Activated CD4-positive, alpha-beta T cell treated with anti-CD3 and anti-CD28 coated beads, Interleukin-2, amount 50 U/mL, for 24 hours (primary cell): ENCODE measurements at places on chromosomes 2 and 18.

GRCh38 chr2:128607911-128608506, 289.3 kb upstream of the HS6ST1 start:
- no peak for DNase-seq

GRCh38 chr2:220880623-220881596, 691.2 kb downstream of the EPHA4 start:
- DNase-seq, result no peak

DNA sequence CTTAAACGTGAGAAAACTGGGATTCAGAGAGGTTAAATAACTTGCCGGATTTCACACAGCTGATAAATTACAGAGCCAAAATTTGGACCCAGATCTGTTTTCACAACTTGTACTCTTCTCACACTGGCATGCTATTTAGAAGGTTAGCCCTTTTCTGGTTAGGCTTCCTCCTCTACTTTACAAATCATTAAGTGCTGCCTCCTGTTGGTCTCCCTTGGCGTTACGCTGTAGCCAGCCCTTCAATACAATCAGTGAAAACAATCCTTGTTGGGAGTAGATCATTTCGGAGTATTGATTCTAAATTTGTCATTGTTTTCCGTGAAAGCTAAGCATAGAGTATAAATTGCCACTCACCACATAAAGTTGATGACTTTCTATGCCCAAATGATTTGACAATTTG, 153.5 kb downstream of the ARHGAP15 start:
- DNase-seq, result no peak

GRCh38 chr18:78126536-78126935, 853.1 kb upstream of the SALL3 start:
- DNase-seq, result no peak

DNA sequence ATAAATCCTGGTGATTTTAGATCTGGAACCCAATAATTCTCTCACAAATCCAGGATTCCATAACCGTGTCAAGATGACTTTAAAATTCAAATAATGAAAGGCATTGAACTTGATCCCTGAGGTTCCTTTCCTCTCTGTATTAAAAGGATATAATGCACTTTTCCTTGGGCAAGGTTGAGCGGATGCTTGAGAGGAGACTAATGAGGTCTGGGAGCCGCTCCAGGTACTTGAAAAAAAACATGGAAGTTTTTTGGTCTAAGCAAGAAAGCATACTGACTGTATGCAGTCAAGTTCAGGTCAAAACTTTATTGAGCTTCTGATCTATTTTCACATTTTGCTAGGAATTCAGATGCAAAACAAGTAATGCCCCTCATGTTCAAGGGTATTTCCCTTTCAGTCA, 318.5 kb downstream of the RAD51AP2 start:
- DNase-seq, result no peak

DNA sequence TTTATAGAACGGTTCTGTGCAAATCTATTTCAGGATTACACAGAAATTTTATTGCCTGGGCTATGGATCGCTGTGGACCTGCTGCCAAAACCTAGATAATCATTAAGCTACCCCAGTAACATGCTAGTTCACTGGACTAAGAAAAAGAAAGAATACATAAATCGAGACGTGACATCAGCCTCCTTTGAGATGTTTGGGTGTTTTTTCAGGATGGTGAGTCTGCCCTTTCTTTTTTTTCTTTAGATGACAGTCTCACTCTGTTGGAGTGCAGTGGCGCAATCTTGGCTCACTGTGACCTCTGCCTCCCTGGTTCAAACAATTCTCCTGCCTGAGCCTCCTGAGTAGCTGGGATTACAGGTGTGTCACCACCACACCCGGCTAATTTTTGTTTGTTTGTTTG, 52.0 kb downstream of the FHOD3 start:
- DNase-seq, result no peak

DNA sequence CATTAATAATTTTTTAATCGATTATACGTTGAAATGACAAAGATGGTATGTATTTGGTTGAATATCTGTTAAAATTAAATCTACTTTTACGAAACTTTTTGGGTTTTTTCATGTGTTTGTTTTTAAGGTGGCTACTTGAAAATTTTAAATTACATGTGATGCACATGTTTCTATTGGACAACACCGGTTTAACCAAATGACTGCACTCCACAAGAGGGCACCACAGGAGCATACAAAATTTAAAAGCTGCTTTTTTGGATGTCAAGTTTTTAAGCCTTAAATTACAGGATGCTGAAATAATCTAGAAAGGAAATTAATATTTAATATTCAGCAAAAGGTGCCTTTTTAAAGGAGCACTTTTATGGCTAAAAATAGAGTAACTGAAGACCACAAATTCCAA, 98.7 kb downstream of the ACVR1 start:
- DNase-seq, result peak; percentile 10

GRCh38 chr2:125313806-125314205, 1288.7 kb downstream of the CNTNAP5 start:
- DNase-seq, result no peak

DNA sequence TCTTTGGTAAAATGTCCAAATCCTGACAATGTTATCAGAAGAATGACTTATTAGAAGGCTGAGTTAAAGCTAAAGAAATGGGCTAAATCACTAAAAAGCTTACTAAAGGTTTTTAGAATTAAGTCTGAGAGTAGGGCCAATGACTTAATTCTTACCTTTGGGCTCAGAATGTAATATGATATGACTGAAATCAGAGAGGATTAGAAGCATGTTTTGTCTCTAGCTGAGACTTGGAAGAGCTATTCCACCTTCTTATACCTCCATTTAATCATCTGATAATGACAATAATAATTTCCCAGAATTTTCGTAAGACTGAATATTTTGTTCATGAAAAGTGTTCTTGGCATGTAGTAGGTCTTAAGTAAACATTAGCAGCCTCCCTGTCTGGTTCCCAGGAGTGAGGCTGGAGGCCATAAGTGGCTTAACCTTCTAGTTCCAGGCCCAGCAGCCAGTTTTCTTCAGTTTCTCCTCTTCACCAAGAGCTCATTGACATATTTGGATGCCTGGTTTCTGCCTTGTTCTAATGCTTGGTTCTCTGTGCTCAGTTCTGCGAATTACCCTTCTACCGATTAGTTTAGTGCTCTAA, 25.5 kb upstream of the E2F6 start:
- no peak for DNase-seq

- DNase-seq, result no peak
These were observed 40.0 kb downstream of the ANKRD44 start for GRCh38 chr2:197270601-197271000.

DNA sequence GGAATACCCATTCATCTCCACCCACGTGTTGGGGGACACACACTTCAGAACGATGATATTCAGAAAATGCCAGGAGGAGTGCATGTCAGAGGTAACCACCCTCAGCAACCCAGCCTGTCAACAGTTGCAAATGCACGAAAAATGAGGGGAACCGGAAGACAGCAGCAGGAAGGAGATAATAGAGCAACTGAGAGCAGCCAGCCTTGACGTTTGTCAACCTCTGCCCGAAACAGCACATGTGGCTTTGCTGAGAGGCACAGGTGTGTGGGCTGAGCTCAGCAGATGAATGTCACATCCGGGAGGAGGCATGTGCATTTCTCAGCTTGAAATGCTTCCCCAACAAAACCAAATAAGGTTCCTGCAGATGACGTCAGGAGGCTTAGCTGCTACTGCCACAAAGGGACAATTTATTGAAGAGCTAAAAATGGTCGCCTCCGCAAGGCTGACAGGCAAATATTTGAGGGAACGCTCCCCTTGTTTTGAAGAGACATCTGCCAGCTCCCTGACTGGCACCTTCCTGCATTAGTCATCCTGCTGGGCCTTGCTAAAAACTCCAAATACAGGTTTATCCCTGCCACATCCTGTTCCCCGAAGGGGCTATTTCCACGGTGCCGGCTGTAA, 419.0 kb downstream of the NBAS start:
- peak; percentile 78 for DNase-seq

DNA sequence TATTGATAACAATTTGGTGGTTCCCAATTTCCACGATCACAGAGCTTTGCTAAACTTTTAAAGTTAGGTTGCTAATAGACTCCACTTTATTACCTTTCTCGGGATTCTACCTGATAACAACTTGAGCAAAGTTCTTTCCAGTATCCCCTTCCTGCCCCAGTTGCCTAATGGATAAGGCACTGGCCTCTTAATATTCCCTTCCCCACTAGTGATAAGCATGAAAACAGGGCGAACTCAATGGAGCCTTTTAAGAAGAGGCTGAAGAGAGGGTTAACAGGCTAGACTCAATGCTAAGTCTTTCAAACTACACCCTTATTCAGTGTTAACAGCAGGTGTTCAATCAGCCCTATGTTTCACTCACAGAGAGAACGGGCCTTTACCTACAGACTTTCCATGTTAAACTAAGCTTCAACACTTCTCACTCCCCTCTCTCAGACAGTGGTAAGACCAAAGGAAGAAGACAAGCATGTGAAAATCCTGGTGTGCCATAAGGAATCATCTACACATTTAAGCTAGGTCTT, 75.8 kb downstream of the ANKRD44 start:
- DNase-seq, result no peak

- no peak for DNase-seq
These were observed 135.0 kb downstream of the SCG2 start for GRCh38 chr2:223467196-223467595.
